ENCODE measurements at places on chromosomes 5 and 9. TPM values are rescaled to one million over a fixed set of nuclear protein-coding genes. Genes with fewer than 3 reads are reported as not detected.

CYSRT1 gene
- total RNA-seq: 4.4 TPM

NPM1 gene
- total RNA-seq: 1,266 TPM

CDH18 gene
- total RNA-seq: 0.06 TPM

DRD1 gene
- total RNA-seq: not detected

CSF1R gene
- 0.40 TPM for total RNA-seq

EGFLAM gene
- total RNA-seq: 22.4 TPM

TAF11L10 gene
- total RNA-seq: not detected

WNK2 gene
- not detected for total RNA-seq

PTGDS gene
- total RNA-seq: 2.0 TPM

TRIM36 gene
- 5.4 TPM for total RNA-seq

BARX1 gene
- not detected for total RNA-seq

RNF180 gene
- total RNA-seq: 3.1 TPM

PDE6A gene
- 0.58 TPM for total RNA-seq

- no peak for DNase-seq
These were observed 62.7 kb upstream of the PCA3 start for GRCh38 chr9:76701441-76702039.

GRCh38 chr9:95104980-95105379 lies 212.5 kb downstream of the FANCC start:
- DNase-seq: no peak

DNA sequence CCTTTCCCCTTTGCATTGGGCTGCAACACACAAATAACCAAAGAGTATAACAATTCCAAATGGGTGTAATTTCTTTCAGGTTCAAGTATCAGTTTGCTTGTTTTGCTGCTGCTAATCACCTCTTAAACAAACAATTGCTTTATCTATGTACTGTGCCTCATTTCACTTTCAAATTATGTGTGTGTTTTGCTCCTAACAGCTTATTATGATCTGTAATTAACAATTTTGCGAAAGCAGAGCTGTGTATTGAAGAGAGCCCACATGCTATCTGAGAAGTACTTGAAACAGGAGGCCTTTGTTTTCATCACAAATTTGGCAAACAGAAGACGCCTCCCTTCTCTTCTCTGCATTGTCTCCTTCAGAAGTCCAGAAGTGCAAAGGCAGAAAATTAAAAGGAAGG lies 312.0 kb downstream of the TLE1 start:
- DNase-seq: no peak

GRCh38 chr5:32160228-32160627 lies 13.9 kb downstream of the GOLPH3 start:
- no peak for DNase-seq

DNA sequence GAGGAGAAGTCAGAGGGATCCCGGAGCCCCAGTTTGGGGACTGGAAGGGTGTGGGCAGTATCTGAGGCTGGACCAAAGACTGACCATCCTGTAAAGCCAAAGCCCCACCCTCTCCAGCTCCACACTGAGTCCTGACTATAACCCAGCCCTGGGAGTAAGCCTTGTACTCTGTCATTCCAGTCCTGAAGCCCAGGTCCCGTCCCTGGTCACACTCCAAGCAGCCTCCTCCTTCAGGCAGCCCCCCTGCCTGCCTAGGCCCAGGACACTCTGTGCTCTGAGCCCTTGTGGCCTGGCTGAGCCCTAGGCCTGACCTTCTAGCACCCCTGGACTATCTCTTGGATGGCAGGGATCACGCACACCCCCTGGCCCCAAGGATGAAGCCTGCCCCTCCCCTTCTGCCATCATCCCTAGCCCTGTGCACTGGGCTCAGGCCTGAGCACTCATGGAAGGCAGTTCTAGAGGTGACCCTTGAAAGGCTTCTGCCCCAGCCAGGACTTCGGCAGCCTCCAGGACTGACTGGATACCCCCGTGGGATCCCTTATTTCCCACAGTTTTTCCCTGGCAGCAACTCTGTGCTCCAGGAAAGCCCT lies 28.0 kb upstream of the ENHO start:
- DNase-seq: no peak

DNA sequence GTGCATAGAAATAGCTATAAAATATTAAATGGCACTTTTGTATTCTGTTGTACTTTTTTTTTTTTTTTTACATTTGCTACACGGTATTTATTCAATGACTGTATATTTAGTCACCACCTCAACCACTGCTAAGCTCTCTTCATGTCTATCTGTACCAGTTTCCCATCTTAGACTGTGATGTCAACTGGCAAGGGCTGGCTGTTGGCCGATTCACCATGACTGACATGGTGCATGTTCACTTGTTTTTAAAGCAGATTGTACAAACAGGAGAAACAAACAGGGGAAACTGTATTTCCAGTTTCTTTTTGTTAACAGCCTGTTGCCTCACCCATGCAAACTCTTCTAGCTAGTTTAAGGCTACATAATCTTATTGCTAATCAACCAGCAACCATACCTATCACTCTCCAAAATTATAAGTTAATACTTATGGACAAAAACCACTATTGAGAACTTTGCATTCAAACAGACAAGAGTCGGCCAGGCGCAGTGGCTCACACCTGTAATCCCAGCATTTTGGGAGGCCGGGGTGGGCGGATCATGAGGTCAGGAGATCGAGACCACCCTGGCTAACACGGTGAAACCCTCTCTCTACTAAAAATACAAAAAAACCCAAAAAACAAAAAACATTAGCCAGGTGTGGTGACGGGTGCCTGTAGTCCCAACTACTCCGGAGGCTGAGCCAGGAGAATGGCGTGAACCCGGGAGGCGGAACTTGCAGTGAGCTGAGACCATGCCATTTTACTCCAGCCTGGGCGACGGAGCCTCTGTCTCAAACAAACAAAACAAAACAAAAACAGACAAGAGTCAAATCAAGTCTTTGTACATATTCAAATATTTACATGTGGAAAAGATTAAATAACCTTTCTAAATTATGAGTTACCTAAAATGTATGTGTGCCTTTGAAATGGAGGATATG lies 13.2 kb downstream of the ZFAND5 start:
- peak; percentile 83 for DNase-seq

DNA sequence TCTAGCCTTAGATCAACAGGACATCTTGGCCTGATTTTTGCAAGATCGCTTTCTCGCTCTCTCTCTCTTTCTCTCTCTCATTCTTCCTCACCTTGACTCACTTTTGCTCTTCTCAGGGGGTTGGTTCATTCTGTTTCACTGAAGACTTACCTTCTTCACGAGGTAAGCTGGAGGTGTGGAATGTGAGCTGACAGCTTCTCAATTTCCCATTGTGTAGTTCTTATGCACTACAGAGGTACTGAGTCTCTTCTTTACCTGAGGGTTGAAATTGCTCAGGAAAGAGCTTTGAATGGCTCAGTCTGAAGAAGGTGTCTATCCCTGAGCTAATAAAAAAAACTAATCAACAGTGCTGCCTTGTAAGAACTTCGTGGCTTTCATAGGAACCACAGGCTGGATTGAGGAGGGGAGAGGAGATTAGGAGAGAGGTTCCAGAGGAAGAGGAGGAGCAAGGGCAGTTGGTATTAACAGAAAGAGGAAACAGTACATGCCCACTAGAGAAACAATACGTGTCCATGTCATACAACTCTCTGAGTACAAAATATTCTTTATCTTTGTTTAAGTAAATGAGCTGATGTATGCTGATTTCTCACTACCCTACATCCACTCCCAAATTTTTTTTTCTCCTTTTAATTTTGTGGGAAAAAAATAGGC lies 192.2 kb downstream of the TMEM167A start:
- DNase-seq: no peak

DNA sequence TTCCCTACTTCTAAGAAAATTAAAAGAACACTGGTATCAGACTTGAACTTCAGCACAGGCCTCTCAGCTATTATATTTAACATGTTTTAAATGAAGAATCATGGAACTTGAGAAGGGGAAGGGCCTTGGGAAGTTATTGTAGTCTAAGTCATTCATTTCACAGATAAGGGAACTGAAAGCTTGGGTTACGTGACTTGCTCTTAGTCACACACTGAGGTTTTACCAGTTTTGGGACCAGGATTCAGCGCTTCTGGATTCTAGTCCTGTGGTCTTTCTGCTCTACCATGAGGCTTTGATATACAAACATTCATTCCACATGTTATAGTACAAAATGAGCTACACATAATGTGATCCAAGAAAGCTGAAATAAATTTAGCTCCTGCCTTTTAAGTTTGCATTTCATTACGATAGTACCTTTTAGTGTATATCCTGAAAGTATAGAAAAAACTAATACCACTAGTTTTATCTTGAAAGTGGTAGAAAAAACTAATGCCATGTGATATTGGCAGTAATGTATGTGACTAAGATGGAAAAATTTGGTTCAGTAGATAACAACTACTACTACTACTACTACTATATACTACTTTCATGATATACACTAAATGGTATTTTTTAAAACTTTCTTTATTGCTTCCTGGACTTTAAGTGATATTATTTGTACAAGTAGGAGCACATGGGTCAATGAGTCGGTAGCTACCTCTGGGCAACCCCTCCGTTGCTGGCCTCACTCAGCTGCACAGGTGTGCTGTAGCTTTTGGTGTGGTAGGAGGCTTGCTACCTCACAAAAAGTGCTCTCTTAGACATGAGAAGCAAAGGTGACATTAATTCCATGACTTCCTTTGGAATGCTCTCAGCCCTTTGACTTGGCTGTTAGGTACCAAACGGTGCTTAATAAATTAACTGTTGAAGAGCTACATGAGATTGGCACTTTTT lies 40.7 kb downstream of the F2RL2 start:
- DNase-seq: peak; percentile 26

GRCh38 chr9:123431581-123431980 lies 75.6 kb downstream of the CRB2 start:
- no peak for DNase-seq

DNA sequence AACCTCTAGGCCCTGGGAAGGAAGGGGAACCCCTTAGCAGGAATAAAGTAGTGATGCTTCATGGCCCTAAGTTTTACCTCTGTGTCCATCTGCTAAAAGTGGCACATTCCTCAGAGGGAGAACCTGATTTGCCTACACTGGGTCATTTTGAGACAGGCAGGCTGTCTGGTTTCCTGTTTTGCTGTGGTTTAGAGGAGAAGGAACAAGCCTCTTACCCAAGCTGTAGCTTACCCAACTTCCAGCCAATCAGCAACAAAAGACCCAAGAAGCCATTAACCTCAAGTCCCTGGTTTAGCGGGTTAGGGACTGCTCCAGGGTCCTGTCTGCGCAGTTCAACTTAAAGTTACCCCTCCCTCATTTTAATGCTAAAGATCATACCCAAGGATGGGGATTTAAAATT lies 411.0 kb downstream of the MAT2B start:
- DNase-seq: no peak

GRCh38 chr5:158643840-158644239 lies 455.9 kb downstream of the EBF1 start:
- no peak for DNase-seq

DNA sequence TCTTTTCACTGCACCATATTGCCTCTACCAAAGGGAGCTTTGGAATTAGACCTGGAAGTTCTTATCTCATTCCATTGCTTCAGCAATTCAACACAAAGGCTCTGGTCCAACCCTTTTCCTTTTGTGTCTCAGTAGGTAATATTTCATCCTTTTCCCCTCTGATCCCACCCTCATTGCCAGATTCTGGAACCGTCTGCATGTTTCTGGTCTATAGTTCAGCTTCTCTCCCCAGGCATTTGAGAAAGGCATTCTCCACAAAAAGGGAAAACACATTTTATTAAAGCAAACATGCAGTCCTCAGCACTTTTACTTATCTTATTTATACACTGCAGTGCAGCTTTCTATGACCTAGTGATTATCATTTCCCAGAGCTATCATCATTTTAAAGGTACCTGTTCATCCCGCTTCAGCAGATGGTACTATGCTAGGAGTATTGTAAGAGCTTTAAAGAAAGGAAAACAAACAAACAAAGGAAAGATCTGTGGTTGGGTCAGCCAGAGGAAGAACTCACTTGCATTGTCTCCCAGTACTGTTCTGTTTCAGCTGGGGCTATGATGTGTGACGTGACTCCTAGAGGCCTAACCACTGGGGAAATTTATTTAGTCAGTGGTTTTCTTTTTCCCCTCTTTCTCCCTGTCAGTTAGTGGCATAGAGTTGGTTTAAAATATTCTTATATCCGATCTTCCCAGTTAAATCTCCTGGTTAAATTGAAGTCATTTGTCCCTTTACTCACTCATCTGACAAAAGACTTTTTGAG lies 269.2 kb downstream of the TMEM38B start:
- no peak for DNase-seq

- DNase-seq: no peak
These were observed 5.9 kb downstream of the MACIR start for GRCh38 chr5:103264508-103264907.

GRCh38 chr5:53068291-53068836 lies 41.2 kb downstream of the MOCS2 start:
- DNase-seq: no peak

Data from LHCN-M2 (cell line).